ENCODE measurements at places on chromosomes 7 and 10. TPM values are rescaled to one million over a fixed set of nuclear protein-coding genes. Genes with fewer than 3 reads are reported as not detected.

The FKBP9 gene
- 0.65 TPM for total RNA-seq

The POM121 gene
- 86.1 TPM for total RNA-seq

The WNT8B gene
- 0.11 TPM for total RNA-seq

The EXOC4 gene
- 53.5 TPM for total RNA-seq

The DGKB gene
- not detected for total RNA-seq

The STEAP2 gene
- total RNA-seq = not detected
